GM23248 (cell line): ENCODE measurements at places on chromosomes 16 and 17. TPM values are rescaled to one million over a fixed set of nuclear protein-coding genes. Genes with fewer than 3 reads are reported as not detected.

The KCNH6 gene
- not detected in 2 replicates for total RNA-seq

- no peaks in the 10 kb centered on the region for H3K27me3 ChIP-seq
- H3K36me3 ChIP-seq, result no peaks in the 10 kb centered on the region
- DNase-seq, result no peak
- no peak overlapping the region for H3K4me3 ChIP-seq
These were observed 1.3 kb upstream of the CENPV start for GRCh38 chr17:16354585-16354984.

- no peaks in the 10 kb centered on the region for H3K36me3 ChIP-seq
- no peak overlapping the region for H3K4me3 ChIP-seq
- H3K4me1 ChIP-seq, result no peaks in the 10 kb centered on the region
- DNase-seq, result peak; percentile 16
- no peak overlapping the region for H3K27ac ChIP-seq
- H3K27me3 ChIP-seq, result peaks cover 45% of the 10 kb centered on the region
These were observed 3.8 kb downstream of the ADAMTS18 start for GRCh38 chr16:77430787-77431585.

The NMRAL1 gene
- total RNA-seq, result 36.2 and 44.2 TPM in 2 replicates

- H3K27me3 ChIP-seq, result no peaks in the 10 kb centered on the region
- peaks cover 48% of the 10 kb centered on the region for H3K4me1 ChIP-seq
- no peaks in the 10 kb centered on the region for H3K36me3 ChIP-seq
- peak overlapping the region; percentile 85 for H3K27ac ChIP-seq
- H3K4me3 ChIP-seq, result no peak overlapping the region
These were observed 126.9 kb downstream of the PARN start for GRCh38 chr16:14502932-14503741.

GRCh38 chr17:69967910-69968411, 107.1 kb upstream of the KCNJ16 start:
- no peaks in the 10 kb centered on the region for H3K36me3 ChIP-seq
- H3K4me3 ChIP-seq, result no peak overlapping the region
- peak overlapping the region; percentile 29 for H3K27ac ChIP-seq
- DNase-seq, result peak; percentile 91

DNA sequence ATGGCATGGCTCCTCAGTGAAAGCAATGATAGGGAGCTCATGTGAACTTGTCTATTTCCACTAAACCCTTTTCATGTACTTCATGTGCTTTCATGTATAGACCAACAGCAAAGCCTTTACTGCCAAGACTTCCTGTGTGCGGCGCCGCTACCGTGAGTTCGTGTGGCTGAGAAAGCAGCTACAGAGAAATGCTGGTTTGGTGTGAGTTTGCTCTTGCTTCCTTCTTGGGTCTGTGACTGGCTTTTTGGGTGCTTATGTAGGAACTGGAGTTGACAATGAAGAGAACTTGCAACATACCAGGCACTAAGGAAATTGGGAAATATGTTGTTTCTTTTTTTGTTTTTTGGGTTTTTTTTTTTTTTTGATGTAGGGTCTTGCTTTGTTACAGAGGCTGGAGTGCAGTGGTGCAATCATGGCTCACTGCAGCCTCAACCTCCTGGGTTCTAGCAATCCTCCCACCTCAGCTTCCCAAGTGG, 5.7 kb downstream of the SNX11 start:
- H3K36me3 ChIP-seq, result peaks cover 14% of the 10 kb centered on the region
- no peak overlapping the region for H3K27ac ChIP-seq
- no peak overlapping the region for H3K4me3 ChIP-seq
- peaks cover 7% of the 10 kb centered on the region; the same call in 1 of the 2 replicates for H3K4me1 ChIP-seq

The HOXB5 gene
- 0.22 TPM in 1 of 2 replicates, not detected in the other for total RNA-seq

DNA sequence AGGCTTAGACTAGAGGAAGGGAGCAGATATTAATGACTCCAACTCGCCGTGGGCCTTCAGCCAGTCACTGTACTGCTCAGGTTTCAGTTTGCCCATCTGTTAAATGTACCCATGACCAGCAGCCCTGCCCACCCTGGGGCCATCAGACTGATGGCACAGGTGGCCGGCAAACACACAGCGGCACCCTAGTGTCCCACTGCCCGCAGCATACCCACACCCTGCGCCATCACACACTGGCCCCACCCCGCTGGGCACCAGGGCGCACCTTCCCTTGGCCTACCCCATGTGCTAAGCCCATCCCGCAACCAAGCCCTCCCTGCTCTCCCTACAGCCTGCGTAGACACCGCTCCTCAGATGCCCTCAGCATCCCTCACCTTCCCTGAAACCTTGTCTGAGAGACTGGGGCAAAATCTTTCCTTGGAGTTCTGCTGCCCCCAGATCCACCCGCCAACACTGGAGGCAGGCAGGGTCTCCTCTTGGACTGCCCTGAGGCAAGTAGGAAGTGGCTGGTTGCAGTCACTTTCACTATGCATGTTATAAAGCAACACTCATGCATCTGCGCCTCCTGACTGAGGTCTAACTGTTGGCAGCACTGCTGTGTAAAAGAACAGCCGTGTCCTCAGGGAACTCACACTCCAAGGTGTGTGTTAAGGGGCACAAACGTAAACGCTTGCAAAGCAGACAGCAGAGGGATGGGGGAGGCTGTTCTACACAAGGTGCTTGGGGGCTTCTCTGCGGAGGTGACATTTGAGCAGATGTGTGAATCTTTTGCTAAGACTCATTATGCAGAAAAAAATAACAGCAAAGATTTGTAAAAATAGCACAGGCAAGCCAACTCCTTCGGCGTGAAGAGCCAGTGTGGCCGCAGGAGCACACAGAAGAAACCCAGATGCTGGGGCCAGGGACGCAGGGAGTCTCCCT, 6.7 kb upstream of the BCAR1 start:
- H3K27me3 ChIP-seq, result no peaks in the 10 kb centered on the region
- peaks cover 53% of the 10 kb centered on the region for H3K4me1 ChIP-seq
- no peak for DNase-seq
- H3K36me3 ChIP-seq, result no peaks in the 10 kb centered on the region
- H3K4me3 ChIP-seq, result no peak overlapping the region

GRCh38 chr16:24717411-24717810, 12.0 kb upstream of the TNRC6A start:
- H3K27me3 ChIP-seq, result no peaks in the 10 kb centered on the region
- no peak overlapping the region for H3K27ac ChIP-seq
- H3K36me3 ChIP-seq, result no peaks in the 10 kb centered on the region
- no peaks in the 10 kb centered on the region for H3K4me1 ChIP-seq

DNA sequence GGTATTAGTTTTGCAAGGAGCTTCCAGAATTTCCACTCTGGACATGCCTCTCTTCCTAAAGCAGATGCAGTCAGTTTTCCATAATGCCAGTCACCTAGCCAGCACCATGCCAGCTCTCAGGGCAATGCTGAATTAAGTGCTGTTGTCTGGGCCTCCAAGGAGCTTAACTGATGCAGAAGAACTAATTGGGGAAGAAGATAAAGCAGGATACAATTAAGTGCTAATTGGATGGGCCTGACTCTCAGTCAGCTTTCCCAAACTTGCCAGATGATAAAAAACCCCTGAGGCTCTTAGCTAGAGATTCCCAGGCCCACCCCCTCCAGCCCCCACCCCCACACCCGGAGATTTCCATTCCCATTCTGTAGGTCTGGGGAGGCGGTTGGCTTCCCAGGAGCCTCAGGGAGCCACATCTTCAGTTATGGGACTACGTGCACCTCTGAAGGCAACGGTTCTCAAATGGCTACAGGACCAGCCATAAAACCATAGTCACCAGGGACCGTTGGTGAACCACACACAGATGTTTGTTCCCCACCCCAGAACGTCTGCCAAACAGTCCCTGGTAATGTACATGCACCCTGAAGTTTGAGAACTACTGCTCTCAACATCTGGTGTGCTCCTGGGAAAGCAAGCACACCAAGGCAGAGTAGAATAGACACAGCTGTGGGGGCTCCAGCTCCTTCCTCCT, 499.1 kb upstream of the CDH5 start:
- H3K4me1 ChIP-seq, result no peaks in the 10 kb centered on the region
- no peak overlapping the region for H3K4me3 ChIP-seq
- H3K27ac ChIP-seq, result no peak overlapping the region
- no peak for DNase-seq

DNA sequence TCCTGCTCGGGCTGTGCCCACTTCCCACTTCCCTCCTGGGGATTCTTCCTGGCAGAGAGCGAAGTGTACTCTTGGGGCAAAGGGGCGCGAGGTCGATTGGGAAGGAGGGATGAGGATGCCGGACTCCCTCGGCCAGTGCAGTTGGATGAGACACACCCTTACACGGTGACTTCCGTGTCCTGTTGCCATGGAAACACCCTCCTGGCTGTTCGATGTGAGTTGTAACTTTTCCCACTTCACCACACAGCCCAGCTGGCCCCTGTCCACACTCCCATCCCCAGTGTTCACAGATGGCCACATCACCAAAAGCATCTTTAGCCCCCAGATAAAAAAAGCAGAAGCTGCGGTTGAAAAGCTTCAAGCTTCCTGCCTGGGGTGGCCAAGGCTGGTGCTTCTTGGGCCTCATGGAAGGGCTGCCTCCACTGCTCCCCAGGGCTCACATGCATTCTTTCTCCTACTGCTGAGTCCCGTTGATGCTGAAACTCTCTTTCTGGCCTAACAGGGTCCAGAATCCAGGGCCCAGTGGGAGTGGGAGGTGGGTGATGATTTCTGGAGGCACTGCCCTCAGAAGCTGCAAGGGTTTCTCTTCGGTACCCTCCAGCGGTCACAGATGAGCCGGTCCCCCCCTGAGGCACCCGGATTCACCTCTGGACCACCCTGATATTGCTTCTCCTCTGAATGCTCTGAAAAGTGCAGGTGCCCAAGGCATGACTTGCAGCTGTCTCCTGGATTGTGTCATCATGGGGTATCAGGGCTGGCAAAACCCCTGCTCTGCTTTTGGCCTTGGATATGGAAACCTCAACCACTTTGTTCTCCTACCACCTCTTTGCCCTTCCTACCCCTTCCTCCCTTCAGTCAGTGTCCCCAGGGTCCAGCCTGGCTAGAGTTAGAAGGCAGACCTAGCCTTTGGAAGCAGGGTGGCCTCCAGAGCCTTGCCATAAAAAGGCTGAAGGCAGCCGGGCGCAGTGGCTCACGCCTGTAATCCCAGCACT, 2.2 kb upstream of the TRAF4 start:
- no peaks in the 10 kb centered on the region for H3K27me3 ChIP-seq
- peaks cover 21% of the 10 kb centered on the region for H3K4me1 ChIP-seq
- no peaks in the 10 kb centered on the region for H3K36me3 ChIP-seq
- no peak for DNase-seq
- no peak overlapping the region for H3K27ac ChIP-seq
- no peak overlapping the region for H3K4me3 ChIP-seq

- H3K36me3 ChIP-seq, result no peaks in the 10 kb centered on the region
- H3K27me3 ChIP-seq, result no peaks in the 10 kb centered on the region
- no peaks in the 10 kb centered on the region for H3K4me1 ChIP-seq
- H3K4me3 ChIP-seq, result no peak overlapping the region
These were observed 256.6 kb downstream of the CPPED1 start for GRCh38 chr16:12546918-12547607.

The ABCA10 gene
- 0.11 and 0.13 TPM in 2 replicates for total RNA-seq

DNA sequence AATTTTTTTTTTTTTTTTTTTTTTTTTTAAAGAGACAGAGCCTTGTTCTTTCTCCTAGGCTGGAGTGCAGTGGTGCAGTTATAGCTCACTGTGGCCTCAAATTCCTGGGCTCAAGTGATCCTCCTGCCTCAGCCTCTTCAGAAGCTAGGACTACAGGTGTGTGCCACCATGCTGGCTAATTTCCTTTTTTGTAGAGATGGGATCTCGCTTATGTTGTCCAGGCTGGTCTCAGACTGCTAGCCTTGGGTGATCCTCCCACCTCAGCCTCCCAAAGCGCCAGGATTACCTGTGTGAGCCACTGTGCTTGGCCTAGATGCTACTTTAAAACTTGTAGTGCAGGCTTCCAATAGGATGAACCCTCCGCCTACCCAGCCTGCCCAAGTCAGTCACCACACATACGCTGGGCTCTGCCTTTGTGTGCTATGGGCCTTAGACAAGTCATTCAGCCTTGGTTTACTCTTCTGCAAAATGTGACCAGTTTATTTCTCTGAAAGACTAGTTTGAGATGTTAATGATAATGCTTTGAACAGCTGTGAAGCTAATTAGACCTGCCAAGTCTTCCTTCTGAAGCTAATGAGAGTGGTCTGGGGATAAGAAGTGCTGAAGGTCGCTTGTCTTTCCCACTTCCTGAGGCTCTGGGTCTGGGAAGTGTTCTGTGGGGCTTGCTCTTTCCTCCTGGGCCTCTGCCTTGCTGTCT, 5.2 kb downstream of the GPT2 start:
- H3K27me3 ChIP-seq, result no peaks in the 10 kb centered on the region
- H3K4me1 ChIP-seq, result peaks cover 3% of the 10 kb centered on the region; the same call in 1 of the 2 replicates
- H3K27ac ChIP-seq, result no peak overlapping the region
- H3K36me3 ChIP-seq, result no peaks in the 10 kb centered on the region
- no peak overlapping the region for H3K4me3 ChIP-seq

GRCh38 chr16:55505333-55506015, 3.4 kb upstream of the LPCAT2 start:
- DNase-seq, result no peak
- H3K4me1 ChIP-seq, result peaks cover 34% of the 10 kb centered on the region
- no peak overlapping the region for H3K27ac ChIP-seq

DNA sequence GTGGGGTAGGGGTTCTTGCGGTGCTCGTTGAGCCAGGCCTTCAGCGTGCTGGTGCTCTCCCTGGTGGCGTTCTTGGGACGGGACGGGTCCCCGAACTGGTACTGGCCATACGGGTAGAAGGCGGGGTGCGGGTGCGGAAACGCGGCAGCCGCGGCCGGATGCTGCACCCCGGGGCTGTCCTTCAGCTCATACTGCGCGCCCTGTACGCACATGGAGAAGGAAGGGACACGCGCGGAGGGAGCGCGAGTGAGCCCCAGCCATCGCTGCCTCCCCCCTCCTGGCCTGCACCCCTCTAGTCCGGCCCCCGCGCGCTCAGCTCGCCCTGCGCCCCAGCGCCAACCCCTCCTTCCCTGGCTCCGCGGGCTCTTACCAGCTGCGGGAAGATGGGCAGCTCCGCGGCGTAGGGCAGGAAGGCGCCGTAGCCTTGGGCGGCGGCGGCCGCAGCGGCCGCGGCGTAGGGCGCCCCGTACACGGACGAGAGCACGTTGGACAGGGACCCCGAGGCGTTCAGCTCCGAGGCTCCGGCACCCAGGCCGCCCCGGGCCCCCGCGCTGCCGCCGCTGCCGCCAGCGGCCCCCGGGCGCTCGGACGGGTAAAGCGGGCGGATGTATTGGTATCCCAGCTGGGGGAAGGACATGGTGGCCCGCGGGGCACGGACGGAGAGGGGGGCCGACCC, 1.0 kb downstream of the IRX3 start:
- DNase-seq, result peak; percentile 75
- H3K27me3 ChIP-seq, result no peaks in the 10 kb centered on the region
- no peaks in the 10 kb centered on the region for H3K36me3 ChIP-seq
- peaks cover 12% of the 10 kb centered on the region; the same call in 1 of the 2 replicates for H3K4me1 ChIP-seq

GRCh38 chr16:85364323-85365040, 248.6 kb upstream of the GSE1 start:
- no peak overlapping the region for H3K4me3 ChIP-seq
- H3K36me3 ChIP-seq, result no peaks in the 10 kb centered on the region
- peaks cover 7% of the 10 kb centered on the region for H3K4me1 ChIP-seq
- DNase-seq, result peak; percentile 36
- peak overlapping the region; percentile 15; the same call in 1 of the 2 replicates for H3K27ac ChIP-seq

GRCh38 chr16:82452004-82452756, 174.6 kb upstream of the CDH13 start:
- no peak for DNase-seq
- no peaks in the 10 kb centered on the region for H3K36me3 ChIP-seq
- H3K27ac ChIP-seq, result no peak overlapping the region
- H3K4me3 ChIP-seq, result no peak overlapping the region
- H3K4me1 ChIP-seq, result no peaks in the 10 kb centered on the region

GRCh38 chr17:73101031-73101430, 8.5 kb upstream of the SLC39A11 start:
- H3K27me3 ChIP-seq, result no peaks in the 10 kb centered on the region
- no peaks in the 10 kb centered on the region for H3K4me1 ChIP-seq
- DNase-seq, result no peak
- no peak overlapping the region for H3K4me3 ChIP-seq
- H3K27ac ChIP-seq, result no peak overlapping the region

The GNAO1 gene
- total RNA-seq, result under 0.01 TPM in 1 of 2 replicates, not detected in the other

- no peaks in the 10 kb centered on the region for H3K27me3 ChIP-seq
- H3K27ac ChIP-seq, result no peak overlapping the region
- H3K4me1 ChIP-seq, result peaks cover 18% of the 10 kb centered on the region
These were observed 589 bp downstream of the XYLT2 start for GRCh38 chr17:50346313-50347116.
